Glomerular endothelial cell (primary cell): ENCODE measurements at places on chromosomes 6 and 20.
A peak's percentile ranks its signal among the peaks of the same experiment; 100 is the strongest.

- no peak for DNase-seq
Measured at GRCh38 chr20:59598625-59599310, 5.6 kb upstream of the PHACTR3 start.

DNA sequence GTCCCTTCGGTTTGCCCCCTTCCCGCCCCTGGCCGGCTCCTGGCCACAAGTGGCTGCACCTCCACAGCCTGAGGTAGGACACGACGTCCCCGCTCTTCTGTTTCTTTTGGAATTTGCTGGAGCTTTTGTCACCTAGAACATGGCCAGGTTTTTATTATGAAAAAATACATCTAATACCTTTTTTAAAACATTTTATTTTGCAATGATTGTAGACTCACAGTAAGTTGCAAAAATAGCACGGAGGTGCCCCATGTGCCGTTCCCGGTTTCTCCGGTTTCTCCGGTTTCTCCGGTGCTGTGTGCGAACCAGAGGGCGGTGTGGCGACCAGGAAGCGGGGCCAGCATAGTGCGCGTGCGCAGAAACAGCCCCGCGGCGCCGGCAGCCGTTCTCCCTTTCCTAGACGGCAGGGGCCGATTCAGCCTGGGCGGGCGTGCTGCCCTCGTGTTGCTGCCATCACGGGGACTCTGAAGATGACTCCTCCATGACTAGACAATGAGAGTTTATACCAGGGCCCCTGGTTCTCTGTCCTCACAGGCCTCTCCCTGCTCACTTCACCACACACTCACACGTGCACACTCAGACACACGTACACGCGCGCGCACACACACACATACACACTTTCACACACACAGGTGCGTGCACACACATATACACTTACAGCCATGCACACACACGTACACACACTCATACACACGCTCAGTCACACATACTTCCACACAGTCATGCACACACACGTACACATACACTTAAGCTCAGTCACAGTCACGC, 102.1 kb downstream of the TMEM242 start:
- DNase-seq: no peak

DNA sequence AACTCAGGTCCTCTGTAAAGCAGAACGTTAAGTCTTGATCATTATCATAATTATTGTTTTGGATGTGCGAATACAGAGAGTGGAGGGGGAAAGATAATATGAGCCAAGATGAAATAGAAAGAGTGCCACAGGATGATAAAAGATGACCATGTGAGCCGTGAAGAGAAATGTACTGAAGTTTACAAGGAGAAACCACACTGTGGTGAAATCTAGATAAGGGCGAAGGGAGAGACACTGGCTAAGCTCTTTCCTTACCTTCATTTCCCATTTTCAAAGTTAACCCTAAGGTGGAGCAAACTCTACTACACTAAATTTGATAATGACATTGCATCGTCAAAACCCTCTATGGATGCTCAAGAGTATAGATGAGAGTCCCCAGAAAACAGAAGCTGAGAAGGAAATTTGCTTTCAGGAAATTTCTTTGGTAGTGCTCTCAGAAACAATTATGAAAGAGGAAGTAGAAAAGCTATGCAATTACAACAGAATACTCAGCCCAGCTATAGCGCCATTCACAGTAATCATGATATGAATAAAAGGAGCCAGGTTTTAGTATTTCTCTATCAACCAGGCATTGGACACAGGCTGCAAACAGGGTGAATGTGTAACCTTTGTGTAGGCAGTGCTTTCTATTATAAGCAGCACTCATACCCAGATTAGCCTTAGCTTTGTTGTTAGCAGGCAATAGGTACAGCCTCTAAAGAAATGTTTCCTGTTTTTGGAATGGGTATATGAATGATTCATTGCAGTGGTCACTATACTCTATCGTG, 1080.7 kb downstream of the GRIK2 start:
- DNase-seq: no peak

DNA sequence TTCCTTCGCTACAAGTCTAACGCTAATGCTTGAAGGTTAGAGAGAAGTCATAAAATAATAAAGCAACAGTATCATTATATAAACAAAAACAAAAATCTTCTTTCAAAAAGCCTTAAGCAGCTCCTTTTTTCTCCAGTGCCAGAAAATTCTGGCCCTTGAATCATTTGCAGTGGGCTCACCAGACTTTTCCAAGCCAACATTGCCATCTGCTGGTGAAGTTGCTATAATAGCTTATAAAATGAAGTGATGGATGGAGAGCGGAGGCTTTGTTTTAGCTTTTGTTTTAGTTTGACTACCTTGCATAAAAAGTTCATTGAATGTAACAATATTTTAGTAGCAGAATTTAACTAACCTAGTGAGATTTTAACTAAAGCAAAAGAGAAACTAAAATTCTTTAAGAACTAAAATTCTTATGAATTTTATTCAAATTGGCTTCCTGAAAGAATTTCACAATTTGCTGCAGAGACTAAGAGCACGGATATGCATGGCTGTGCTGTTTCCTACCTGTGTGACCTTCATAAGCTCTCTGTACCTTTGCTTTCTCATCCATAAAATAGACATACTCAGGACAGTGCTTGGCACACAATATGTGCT, 44.8 kb upstream of the SLC2A12 start:
- DNase-seq: peak; percentile 50

DNA sequence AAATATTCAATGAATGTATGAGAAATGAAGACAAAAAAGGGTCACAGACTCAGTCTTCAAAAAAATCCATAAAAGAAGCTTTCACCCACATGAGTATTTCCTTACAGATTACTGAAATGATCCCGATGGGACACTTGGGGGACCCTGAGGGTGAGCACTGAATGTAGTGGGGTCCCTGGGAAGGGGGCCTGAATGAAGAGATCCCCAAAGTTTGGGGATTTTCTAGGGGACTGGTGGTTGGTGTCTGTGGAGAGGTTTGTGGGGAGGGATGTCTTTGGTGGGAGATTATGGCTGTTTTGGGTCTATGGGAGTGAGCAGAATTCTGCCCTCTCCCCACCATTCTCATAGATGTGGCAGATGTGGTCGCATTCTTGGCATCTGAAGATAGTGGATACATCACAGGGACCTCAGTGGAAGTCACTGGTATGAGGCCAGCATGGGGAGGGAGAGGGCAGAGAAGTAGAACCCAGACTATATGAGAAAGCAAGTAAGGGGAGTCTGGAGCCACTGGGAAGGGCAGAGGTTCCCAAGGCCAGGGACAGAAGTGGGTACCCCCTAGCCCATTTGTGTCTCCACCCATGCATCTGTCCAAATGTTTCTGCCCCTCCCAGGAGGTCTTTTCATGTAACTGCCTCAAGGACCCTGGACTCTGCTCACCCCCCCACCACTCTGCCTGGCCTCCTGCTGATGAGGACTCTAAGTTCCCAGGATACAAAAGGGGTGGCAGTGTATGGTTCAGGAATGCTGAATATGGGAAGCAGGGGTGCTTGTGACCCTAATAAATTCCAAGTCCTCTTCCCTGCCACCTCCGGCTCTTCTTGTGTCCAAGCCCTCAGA, 1.8 kb downstream of the HSD17B8 start:
- no peak for DNase-seq

- DNase-seq: no peak
Measured at GRCh38 chr20:59994697-59995122, 36.5 kb downstream of the CDH26 start.

GRCh38 chr6:120960761-120961160, 373.5 kb downstream of the TBC1D32 start:
- no peak for DNase-seq

- no peak for DNase-seq
Measured at GRCh38 chr6:13655700-13656099, 40.6 kb downstream of the NOL7 start.

GRCh38 chr6:28335040-28335563, 846 bp downstream of the ZSCAN31 start:
- no peak for DNase-seq

DNA sequence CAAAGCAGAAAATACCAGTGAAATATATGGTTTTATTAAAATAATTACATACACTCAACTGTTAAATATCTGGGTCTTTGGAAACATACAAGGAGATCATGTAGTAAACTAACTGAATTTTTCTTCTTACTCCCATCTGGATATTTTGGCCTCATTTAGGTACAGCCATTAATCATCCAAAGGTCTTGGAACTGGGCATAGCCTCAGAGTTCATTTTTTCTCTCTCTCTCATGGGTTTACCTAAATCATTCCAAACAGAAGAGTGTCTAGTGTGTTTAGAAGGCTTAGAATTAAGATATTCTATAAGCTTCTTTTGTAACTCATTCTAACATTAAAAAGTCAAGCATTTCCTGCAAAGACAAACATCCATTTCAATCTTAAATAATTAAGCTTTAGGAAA, 79.4 kb downstream of the HMGCLL1 start:
- no peak for DNase-seq

- no peak for DNase-seq
Measured at GRCh38 chr6:157715728-157716164, 107.3 kb upstream of the SNX9 start.

- peak; percentile 39 for DNase-seq
Measured at GRCh38 chr6:24205020-24205492, 79.0 kb downstream of the NRSN1 start.

GRCh38 chr6:124356276-124356810, 552.7 kb downstream of the NKAIN2 start:
- DNase-seq: no peak

DNA sequence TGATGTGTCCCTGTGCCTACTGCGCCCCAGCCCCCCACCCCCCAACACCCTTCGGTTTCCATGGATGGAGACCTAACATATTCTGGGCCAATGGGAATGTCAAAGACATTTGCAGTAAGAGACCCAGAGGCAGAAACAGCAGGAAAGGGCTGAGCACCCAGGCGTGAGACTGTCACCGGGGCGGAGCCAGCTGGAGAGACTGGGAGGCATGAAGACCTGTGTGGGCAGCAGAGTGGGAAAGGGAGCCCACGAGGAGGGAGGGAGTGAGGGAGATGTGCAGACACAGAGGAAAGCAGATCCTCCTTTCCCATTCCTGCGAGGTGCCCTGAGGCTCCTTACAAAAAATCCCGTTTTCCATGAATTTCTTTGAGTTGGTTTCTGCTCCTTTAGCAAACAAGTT, 150.2 kb downstream of the FOXC1 start:
- DNase-seq: no peak

DNA sequence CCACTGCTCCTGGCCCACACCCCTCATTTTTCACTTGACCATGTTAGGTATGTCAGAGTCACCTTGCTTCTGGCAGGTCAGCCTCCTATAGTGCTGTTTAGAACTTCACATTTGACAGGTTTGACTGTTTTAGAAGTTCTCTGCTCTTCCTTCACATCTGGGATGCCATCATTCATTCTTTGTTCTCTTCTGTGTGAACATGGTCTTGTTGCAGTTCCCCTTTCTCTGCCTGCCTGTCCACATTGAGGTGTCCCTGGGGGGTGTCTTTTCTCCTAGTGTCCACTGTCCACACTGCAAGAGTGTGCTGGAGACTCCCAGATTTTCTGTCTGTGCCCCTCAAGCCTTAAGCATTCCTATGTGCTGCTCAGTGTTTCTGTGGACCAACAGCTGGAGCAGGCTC, 89.5 kb downstream of the JARID2 start:
- DNase-seq: no peak

DNA sequence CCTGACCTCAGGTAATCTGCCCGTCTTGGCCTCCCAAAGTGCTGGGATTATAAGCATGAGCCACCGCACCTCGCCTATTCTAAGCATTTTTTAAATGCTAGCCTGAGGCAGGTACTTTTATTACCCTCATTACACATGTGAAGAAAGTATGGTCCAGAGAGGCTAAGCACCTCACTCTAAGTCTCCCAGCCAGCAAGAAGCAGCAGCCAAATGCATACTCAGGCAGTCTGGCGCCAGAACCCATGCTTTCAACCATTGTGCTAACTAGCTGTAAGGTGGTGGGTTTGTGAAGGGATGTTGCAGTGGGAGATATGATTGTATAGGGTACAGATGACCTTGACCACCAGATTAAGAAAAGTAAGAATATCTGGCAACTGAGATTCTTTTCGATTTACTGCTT, 26.1 kb upstream of the RIPOR2 start:
- no peak for DNase-seq

DNA sequence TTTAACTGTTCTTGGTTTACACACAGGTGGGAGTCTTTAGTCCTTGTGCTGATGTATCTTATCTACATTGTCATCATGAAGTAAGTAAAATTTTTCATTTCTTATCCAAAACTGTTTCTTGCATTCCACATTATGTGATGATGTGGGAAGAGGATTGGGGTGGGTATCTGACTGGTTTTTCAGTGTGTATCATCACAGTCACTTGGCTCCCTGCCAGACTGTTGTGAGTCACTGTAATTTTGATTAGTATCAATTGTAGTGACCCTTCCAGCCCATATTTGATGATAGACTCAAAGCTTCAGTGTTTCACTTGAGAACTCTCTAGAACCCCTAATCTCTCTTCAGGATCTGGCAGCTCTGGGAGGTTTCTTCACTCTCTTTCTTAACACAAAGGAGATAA, 84.5 kb upstream of the RIN2 start:
- DNase-seq: no peak

- no peak for DNase-seq
Measured at GRCh38 chr20:53668992-53669391, 75.4 kb upstream of the ZNF217 start.

- DNase-seq: no peak
Measured at GRCh38 chr6:87197547-87197946, 42.2 kb downstream of the ZNF292 start.
